ENCODE measurements at places on chromosomes 16 and 17.
A peak's percentile ranks its signal among the peaks of the same experiment; 100 is the strongest.

DNA sequence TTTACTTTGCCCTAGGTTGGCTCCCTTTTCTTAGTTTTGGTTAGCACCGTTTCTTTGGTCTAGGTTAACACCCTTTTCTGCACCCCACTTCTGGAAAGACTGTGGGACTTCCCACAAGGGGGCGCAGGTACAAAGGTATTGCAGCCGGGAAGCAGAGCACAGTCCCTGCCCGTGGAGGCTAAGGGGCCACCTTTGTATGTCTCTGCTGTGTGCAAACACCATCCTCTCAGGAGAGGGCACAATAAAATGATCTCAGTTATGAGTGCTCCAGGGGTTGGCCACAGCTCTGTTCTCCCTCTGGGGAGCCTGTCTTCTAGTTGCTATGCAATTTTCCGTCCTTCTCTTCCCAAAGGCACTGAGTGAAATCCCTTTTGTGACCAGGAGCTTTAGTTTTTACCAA lies 28.4 kb upstream of the TMC5 start:
- peak; percentile 60 for DNase-seq

DNA sequence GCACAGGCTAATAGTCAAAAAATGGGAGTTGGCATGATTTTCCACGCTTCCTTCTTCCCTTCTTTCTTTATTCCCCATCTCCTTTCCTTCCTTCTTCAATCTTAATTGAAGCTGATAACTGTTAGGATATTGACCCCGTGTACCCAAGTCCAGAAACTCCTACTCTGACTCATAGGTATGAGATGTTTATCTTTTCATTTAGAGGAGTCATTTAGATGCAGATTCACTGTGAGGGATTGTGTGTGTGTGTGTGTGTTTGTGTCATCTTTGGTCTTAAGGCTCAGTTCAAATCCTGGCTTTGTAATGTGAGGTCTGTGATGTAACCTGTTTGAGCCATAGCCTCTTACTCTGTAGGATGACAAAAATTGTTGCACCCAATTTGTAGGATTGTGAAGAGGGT lies 332.0 kb upstream of the MAF start:
- DNase-seq: no peak

- no peak for DNase-seq
Observed at GRCh38 chr17:50102164-50102991, 7.2 kb downstream of the PDK2 start.

DNA sequence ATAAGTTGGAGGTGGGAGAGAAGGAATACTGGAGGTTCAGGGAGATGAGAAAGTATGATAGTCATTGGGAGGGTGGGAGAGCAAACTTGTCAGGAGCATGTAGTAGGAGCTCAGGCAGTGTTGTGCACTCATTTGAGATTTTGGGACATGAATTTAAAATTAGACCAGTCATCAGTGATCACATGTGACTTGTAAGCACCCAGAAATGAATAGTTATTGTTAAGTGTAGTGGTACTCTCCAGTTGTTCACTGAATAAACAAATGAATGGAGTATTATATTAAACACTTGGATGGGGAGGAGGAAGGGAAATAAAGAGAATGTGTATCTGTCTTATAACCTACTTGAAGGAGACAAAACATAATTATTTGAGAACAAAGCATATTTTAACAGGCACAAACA lies 2.2 kb upstream of the PSME3 start:
- no peak for DNase-seq

Data from activated naive CD8-positive, alpha-beta T cell treated with anti-CD3 and anti-CD28 coated beads, Interleukin-2, amount 10 ng/mL, durations not matched to agents 7 days and 5 days (primary cell).